BJ (cell line): ENCODE measurements at places on chromosomes 6 and 20.
A peak's percentile ranks its signal among the peaks of the same experiment; 100 is the strongest.

DNA sequence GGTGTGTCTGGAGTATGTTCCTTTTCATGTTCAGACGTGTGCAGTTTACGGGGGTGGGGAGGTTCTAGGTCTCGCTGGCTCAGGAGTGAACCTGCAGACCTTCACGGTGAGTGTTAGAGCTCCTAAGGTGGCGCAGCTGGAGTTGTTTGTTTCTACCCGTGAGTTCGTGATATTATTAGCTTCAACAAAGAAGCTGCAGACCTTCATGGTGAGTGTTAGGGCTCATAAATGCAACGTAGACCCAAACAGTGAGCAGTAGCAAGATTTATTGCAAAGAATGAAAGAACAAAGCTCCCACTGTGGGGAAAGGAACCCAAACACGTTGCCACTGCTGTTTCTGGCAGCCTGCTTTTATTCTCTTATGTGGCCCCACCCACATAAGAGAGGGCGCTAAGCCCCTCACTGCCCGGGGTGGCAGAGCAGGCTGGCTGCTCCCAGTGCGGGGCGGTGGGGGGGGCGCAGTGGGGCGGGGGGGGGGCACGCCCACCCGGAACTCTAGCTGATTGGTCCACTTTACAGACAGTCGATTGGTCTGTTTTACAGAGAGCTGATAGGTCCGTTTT, 41.3 kb upstream of the GMPR start:
- DNase-seq: no peak

GRCh38 chr20:20321134-20321533, 46.8 kb upstream of the INSM1 start:
- DNase-seq: no peak

DNA sequence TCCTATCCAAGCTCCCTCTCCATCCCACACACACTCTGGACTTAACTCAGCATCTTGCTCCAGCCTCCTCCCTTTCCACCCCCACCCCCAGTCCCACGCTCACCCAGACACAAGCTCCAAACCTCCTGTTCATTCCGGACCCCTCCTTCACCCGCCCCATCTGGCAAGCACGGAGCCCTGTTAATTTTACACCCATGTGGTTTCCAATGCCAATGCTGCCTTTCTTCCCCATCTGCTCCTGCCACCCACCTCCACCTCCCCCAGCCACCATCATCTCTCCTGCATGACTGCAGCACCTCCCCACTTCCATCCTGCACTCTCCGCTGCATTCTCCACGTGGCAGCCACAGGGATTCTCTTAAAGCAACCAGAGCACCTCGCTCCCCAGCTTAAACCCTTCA, 9.9 kb upstream of the CDK5RAP1 start:
- DNase-seq: no peak

- no peak for DNase-seq
These were observed 5.9 kb downstream of the DLL1 start for GRCh38 chr6:170284866-170285469.

DNA sequence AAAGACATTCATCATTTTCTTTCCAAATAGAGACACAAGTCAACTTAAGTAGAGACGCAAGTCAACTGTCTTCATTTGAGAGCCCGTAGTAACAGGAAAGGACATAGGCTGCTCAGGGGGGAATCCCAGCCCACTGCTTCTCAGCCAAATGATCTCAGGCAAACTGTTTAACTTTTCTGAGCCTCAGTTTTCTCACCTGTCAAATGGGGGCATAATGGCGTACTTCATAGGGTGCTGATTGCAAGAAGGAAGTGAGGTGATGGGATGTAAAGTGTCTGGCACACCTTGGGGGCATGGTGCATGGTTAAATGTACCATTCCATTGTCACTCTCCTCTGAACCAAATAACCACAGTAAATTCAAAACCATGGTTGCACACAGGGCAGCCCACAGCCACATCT, 96.5 kb downstream of the EYA2 start:
- DNase-seq: no peak

DNA sequence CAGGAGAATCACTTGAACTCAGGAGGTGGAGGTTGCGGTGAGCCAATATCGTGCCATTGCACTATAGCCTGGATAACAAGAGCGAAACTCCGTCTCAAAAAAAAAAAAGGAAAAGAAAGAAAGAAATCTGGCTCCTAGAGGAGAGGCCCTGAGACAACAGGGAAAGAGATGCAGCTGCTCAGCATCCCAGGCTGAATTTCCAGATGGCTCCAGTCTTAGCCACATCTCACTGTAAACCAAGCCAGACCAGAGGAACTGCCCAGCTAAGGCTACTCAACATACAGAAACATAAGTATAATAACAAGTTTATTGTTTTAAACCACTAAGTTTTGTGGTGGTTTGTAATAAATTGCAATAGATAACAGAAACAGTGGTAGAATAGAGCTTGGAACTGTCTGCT, 38.5 kb upstream of the TASP1 start:
- no peak for DNase-seq

DNA sequence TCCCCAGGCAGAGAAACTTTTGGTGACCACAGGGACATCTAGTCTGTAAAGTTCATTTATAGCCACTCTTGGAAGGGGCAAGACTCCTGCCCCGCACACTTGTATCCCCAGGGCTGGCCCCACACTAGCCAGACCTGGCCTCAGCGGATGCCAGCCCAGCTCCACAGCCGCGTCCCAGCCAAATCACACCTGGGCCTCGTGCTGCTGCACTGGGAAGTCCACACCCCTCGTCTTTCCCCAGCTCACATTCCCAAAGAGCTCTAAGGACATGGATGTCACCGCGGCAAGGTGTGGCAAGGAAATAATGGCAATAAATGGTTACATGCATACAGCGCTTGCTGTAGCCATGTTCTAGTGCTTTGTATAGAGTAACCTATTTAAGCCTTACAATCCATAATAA, 8.6 kb downstream of the IP6K3 start:
- DNase-seq: no peak

DNA sequence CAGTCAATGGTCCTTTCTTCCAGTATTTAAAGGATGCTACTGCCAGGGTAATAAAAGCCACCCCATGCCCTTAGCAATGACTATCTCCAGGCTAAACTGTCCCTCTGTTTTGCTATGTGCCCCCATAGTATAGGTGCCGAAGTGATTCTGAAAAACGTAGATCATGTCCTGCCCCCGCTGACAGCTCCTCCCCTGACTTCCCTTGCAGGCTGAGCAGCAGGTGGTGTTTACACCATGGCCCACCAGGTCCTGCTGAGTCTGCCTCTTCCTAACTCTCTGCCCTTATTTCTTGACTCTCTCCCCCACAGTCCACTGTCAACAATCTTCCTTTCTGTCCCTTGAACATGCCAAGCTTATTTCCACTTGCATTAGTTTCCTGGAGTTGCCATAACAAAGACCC, 352.5 kb upstream of the TSHZ2 start:
- no peak for DNase-seq

GRCh38 chr6:20279608-20280287, 67.5 kb upstream of the MBOAT1 start:
- no peak for DNase-seq

GRCh38 chr6:105336986-105337385, 65.9 kb downstream of the PREP start:
- DNase-seq: no peak

GRCh38 chr6:117472667-117473066, 9.8 kb upstream of the DCBLD1 start:
- DNase-seq: no peak

DNA sequence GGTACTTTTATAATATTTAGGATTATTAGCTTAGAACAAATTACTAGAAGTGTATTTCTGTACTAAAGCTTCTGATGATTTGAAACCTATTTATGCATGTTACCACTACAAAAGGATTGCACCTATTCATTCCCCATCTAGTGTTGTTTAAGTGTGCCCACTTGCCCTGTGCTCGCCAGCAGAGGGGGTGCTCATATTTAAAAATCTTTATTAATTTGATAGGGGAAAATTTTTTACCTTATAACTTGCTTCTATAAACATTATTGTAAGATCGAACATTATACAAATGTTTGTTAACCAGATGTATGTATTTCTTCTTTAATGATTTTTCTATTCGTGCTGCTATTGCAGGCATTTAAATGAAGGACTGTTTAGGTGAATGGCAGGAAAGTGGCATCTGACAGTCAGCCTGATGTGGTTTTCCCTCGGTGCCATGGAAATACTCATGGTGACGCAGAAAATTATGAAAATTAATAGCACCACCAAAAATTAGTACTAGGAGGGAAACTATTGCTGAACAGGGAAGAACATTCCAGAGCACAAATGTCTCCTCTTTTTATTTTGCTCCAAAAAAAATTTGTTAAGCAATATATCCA, 44.1 kb upstream of the FNDC1 start:
- no peak for DNase-seq

GRCh38 chr6:21804941-21805610, 211.5 kb downstream of the SOX4 start:
- DNase-seq: no peak

GRCh38 chr6:137233911-137234863, 15.0 kb upstream of the IFNGR1 start:
- peak; percentile 93 for DNase-seq

GRCh38 chr6:119329794-119330180, 19.8 kb downstream of the MAN1A1 start:
- no peak for DNase-seq

DNA sequence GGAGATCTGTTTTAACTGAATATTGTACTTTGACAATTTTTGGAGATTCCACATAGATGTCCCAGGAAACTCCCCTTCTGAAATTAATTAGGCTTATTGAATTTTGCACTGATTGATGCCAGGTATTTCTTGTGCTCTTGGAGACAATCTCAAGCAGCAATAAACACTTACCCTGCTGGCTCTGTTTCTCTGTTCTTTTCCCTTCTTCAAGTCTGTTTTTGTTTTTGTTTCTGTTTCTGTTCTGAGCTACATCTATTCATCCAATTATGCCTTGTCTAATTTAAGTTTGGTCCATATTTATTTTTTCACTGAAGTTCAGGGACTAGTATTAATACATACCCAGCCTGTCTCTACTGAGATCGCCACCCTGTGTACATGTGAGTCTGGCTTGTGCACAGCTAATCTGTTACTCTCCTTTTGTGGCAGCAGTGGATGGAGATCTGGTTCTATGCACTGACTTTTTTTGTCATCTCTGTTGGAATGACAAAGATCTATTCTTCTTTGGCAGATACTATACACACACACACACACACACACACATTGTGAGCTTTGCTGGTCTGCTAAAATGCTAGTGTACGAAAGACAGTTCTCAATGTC, 51.9 kb downstream of the IL22RA2 start:
- no peak for DNase-seq

- DNase-seq: no peak
These were observed 331.8 kb downstream of the CDKAL1 start for GRCh38 chr6:20866036-20866435.

GRCh38 chr6:136539967-136540652, 10.1 kb downstream of the MAP7 start:
- no peak for DNase-seq

GRCh38 chr6:96157018-96157565, 141.3 kb downstream of the FUT9 start:
- no peak for DNase-seq

DNA sequence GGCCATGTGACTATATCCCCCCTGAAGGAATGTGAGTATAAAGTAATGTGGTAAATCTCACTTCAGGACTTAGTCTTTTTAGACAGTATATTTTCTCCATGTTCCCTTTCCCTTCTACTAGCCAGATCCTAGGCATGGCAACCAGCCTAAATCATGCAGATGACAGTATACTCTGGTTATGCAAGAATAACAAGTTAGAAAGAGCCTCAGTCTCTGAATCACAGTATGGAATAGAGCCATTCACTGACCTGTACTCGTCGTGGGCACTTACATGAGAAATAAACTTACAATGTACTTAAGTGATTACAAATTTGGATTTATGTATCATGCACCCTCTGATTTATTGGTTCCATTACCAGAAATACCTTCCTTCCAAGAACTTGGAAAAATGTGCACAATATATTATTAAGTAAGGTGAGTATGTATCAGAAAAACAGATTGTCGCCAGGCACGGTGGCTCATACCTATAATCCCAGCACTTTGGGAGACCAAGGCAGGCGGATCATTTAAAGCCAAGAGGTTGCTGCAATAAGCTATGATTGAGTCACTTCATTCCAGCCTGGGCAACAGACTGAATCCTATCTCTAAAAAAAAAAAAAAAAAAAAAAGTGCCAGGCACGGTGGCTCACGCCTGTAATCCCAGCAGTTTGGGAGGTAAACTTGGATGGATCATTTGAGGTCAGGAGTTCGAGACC, 25.1 kb upstream of the FAM8A1 start:
- peak; percentile 65 for DNase-seq

DNA sequence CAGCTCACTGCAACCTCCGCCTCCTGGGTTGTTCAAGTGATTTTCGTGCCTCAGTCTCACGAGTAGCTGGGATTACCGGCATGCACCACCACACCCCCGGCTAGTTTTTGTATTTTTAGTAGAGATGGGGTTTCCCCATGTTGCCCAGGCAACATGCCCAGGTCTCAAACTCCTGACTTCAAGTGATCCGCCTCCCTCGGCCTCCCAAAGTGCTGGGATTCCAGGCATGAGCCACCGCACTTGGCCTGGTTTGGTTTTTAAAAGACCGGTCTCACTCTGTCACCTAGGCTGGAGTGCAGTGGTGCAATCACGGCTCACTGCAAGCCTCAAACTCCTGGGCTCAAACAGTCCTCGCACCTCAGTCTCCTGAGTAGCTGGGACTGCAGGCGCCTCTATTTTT, 40.1 kb downstream of the VSTM2L start:
- DNase-seq: no peak

GRCh38 chr20:21114584-21114983, 8.4 kb upstream of the LINC00237 start:
- DNase-seq: no peak

GRCh38 chr6:158557927-158558326, 2.0 kb upstream of the TMEM181 start:
- DNase-seq: no peak

DNA sequence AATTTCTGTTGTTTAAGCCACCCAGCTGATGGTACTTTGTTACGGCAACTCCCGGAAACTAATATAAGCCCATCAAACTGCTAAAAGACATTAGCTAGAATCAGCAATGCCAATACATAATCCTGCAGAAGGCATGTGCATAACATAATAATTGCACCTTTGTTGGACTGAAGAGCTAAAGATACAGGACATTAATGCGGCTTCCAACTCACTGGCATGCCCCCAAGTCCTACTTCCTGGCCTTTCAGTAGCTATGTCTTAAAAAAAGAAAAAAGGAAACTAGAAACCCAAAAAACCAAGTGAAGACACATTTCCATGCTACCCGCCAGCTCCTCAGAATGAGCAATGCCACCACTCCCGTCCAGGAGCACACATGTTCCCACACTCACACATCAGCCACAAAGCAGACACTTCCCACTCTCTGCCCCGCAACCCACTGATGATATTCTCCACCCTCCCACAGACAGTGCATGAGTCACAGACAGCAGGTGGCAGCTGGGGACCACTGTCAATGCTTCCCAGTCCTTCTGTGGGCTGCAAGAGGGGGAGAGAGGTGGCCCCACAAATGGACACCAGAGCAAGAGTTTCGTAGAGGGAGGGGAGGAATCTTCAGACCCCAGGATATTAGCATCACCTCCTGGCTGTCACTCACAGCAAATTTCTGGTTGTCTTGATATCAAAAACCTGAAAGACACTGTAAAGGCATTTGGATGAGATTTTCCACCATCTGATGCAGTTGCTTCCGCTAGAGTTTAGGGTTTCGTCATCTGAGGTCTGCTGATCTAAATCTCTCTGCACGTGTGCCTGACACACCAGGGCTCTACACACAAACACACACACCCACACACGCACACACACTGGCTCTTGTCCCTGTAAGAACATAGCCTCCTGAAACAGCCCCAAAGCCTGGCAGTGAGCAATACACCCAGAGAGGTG, 32.8 kb downstream of the GFOD1 start:
- no peak for DNase-seq

GRCh38 chr6:135535989-135536414, 38.5 kb upstream of the AHI1 start:
- peak; percentile 51 for DNase-seq
